ENCODE measurements at places on chromosomes 11 and 22.

DNA sequence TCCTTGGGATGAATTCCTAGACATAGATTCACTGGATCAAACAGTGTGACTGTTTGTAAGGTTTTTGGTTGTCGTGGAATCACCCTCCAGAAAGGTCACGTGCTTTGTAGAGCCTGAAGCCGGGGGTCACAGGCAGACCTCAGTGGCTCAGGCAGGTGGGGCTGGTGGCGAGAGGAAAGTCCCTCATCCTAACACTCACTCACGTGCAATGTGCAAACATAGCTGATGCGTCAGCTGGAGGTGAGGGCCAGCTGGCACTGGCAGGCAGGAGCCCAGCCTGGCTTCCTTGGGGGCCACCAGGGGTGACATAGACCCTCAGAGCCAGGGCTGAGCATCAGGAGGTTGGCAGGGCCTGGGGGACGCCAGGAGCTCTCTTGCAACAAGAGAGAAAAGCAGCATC lies 90.0 kb downstream of the ARHGAP8 start:
- DNase-seq: no peak

DNA sequence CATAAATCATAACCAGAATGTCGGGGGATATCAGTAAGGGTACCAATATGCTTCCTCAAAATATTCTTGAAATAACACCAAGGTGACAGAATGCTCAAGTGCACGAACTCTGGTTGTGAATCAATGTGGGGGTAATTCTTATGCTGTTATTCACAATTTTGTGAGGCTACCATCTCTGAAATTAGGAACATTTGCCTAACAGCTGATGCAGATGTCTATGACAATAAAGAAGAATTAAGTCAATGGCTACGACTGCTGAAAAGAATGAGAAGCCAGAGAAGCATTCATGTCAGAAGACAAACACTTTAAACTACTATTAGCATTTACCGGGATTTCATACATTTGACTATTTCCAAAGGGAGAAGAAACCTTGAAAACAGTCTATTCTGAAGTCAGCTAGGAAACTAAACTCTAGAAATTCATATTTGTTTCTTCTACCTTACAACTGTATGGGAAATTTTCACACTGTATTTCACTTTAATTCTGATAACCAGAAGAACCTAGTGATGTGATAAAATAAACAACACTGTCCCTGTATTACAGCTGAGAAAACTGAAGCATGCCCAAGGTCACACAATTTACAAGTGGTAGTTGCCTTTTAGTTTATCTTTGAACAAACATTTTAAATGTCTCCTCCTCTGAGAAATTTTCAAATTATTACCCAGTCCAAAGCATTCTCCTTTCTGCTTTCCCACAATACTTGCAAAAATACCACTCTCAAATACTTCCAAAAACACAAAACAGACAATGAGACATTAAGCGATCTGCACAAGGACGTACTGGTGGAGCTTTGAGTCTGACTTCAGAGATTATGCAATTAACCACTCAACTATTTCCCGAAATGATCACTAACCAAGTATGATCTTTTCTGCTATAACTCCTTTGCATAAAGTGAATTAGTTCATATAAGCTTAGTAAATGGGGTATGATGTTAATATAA lies 18.0 kb upstream of the ARHGAP32 start:
- DNase-seq: no peak

DNA sequence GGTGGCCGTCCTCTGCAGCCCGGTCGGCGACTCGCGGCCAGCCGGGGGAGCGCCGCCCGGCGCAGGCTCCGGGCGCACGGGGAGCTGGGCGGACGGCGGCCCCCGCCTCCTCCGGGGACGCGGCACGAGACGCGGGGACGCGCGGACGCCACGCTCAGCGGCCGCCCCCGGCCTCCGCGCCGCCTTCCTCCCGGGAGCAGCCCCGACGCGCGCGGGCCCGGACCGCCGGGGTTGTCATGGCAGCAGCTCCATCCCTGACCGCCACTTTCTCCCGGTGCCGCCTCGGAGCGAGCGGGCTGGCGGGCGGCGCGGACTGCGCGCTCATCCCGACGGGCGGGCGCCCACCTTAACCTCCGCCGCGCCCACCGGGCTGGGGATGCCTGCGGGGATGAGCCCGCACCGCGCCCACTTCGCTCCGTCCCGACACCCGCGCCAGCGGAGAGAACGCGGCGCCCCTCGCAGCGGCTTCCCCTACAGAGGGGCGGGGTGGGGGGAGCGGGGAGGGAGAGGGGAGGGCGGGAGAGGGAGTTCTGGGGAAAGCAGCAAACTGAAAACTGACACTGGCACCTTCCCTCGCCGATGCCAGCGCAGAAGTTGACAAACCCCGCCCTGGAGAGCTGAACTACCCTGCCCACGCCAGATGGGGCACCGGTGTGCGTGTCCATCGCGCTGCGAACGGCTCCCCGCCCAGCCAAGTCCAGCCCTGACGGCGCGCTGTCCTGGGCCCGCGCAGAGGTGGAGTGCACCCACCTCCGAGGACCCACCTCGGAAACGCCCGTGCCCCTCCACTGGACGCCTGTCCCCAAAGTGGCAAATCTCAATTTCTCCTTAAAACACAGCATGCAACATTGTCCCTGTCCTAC lies 588.4 kb downstream of the OPCML start:
- DNase-seq: peak; percentile 30

GRCh38 chr11:68987211-68987610 lies 6.4 kb upstream of the MRGPRD start:
- DNase-seq: no peak

GRCh38 chr11:1854949-1855885 lies 2.3 kb downstream of the LSP1 start:
- DNase-seq: no peak

GRCh38 chr11:75578977-75579376 lies 16.9 kb downstream of the SERPINH1 start:
- DNase-seq: no peak

DNA sequence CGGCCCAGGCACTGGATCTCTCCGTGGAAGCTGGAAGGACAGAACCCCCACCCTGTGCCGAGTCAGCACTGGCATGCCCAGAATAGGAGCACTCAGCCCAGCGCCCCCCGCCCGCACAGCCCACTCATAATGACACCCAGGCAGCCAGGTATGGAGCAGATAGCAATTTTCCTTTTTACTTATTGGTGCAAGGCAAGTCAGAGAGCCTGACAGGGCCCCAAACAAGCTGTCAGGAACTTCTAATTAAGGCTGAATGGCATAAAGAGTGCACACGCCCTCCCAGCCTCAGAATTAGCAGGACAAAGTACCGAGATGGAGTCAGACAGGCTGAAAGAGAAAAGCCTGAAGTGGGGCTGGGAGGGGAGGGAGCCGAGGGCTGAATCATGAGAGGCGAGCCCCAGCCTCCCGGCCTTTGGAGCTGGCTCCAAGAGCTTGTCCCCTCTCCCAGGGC lies 76.9 kb downstream of the DSCAML1 start:
- DNase-seq: no peak

DNA sequence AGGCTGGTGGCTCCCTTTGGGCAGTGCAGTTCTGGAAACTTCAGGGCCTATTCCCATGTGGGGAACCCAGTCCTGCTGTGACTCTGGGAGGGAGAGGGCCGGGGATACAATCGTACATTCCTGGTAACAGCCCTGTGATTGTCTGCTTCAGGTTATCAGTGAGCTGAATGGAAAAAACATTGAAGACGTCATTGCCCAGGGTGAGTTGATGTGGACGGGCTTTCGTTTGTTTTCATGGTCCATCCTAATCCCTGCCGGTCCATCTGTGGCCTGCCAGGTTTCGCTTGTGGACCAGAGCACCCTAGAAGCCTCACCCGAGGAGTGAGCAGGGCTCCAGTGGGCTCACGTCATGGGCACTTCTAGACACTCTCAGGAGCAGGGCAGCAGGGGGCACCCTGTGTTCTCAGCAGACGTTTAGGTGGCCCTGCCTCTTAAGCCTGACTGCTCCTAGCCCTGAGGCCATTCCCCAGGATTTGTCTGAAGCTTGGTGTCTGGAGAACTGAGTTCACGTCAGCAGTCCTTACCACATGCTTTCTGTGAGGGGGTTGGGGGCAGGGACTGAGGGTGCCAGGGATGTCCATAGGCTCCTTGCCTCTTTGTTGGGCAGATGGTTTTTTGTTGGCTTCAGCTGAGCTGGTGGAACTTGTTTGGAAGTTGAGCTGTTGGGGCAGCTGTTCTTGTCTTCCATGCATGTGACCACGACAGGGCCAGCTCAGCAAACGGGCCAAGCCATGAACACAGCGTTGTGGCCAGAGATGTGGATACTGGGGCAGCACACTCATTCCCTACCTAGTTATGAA lies 1.9 kb downstream of the RPLP2 start:
- no peak for DNase-seq

DNA sequence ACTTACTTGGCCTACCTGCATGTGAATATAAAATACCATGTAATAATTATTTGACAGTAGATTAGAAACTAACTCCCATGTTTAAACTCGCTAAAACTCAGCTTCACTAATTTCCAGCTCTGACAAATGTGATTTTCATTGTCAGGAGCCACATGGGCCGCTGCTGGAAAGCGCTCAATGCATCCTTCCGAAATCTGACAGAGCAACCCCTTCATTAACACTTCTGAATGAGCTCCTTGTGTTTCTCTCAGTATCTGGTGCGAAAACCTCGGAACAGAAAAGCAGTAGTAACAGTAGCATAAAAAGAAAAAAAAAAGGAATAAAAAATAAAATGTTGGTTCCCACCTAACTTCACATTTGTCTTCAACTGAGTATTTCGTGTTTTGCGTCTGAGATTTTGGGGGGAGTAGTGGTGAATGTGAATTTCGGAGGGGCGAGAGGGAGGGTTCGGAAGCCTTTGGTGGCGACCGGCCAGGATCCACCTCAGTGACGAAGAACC lies 710 bp downstream of the MTCH2 start:
- peak; percentile 35 for DNase-seq

DNA sequence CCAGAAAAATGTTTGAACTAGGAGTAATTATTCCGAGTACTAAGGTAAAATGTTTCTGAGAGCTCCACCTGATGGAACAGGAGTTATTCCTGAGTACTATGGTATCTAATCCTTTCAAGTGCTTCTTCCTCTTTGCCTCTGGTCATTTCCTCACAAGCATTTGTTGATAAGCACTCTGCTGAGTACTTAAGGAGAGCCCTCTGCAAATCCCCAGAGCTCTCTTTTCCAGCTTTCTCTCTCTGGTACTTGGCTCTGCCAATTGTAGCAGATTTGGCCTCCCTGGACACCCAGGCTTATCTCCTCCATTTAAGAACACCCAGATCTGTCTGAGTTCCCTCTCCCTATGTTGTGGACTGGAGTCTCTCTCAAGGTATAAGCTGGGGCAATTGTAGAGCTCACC lies 457.0 kb downstream of the MN1 start:
- no peak for DNase-seq

GRCh38 chr11:69071086-69071800 lies 22.5 kb downstream of the TPCN2 start:
- no peak for DNase-seq

All from NCI-H2081 (cell line).